ENCODE measurements at places on chromosomes 3 and 15.

DNA sequence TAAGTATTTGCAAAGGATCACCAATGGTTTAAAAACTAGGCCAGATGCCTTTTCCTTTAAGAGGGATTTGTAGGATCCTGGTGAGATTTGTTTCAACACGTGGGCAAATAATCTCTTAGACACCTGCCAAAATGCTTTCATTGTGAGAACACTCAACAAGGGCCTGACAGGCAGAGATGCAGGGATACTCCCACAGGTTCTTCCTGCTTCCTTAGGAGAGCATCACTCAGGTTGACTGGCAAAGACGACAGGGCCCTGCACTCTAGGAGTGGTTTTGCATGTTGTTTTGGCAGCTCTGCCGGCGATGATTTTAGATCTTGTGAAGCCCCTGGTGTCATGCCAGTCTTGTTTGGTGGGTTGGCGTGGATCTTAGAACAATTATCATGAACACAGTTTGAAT lies 184.5 kb downstream of the NR1D2 start:
- no peak for DNase-seq

DNA sequence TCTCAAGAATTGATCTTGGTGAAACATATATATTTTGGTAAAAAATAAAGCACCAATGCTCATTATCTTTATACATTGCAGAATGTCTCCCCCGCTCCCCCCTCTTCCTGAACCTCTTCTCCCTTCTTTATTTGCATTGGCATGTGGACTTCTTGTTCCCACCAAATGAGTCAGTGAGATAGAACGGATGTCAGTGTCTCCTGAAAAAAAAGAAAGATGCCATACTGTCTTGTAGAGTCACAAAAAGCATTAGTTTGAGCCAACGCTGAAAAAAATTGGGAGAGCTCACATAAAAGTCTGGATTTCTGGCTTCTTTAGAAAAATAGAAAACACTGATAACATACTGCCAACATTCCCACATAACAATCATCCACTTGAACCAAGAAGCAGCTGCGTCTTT lies 32.0 kb upstream of the STXBP5L start:
- DNase-seq: no peak

DNA sequence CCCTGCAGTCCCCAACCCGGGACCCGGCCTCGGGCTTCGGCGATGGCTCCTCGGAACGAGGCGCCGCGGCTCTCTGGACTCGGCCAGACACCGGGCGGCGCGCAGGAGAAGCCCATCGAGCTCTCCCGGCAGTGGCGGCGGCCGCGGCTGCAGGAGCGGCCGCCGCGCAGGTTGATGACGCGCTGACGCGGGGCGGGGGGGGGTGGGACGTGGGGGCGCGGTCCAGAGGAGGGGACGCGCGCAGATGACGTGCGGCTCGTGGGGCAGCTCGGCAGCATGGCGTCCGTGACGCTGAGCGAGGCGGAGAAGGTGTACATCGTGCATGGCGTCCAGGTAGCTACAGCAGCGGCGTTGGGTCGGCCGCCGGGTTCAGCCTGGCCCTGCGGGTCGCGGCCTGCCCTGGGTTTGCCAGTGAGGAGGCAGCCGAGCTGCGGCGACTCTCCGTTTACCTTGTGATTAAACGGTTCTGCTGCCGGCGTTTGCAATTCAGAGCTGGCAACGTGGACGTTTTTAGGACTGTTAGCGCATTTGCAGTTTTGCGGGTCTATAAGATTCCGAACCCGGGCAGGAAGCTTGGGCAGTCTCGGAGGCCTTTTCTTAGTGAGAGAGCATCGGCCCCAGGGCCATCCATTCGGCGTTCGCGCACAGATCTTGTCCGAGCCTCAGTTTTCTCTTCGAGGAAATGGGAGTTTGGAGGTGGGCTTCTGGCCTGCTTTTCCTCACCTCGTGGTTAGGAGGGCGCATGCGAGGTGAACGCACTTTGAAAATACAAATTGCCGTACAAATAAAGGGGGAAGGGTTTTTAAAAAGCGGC lies at the start of the genes EXOSC7 and ZDHHC3:
Gene EXOSC7, plus strand, starts transcription at position 243 of the 814 bp plus-strand sequence. Its CDS starts 34 bp downstream, at position 277.
Gene ZDHHC3, minus strand, starts transcription at position 173 of the 814 bp plus-strand sequence. CDS start 16,738 bp downstream, outside the sequence.
- DNase-seq: peak; percentile 84

DNA sequence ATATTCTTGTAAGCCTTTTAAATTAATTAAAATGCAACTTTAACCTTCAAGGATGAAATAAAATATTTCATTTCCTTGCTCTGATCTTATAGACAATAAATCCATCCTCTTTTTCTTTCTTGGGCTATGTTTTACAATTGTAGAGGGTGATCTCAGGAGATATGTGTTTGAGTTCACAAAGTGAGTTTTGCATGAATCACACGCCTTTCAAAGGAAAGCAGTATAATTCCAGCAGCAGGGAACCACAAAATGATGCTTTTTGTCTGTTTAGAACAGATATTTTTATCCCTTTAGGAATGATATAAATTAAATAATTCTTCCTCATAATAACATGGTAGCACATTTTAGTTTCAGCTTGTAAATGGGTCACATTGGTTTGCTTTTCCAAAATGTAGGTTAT lies 191.2 kb downstream of the SEMA6D start:
- DNase-seq: no peak

- no peak for DNase-seq
Measured at GRCh38 chr3:140143367-140144069, 208.5 kb downstream of the CLSTN2 start.

- no peak for DNase-seq
Measured at GRCh38 chr3:131835906-131836305, 198.9 kb downstream of the CPNE4 start.

DNA sequence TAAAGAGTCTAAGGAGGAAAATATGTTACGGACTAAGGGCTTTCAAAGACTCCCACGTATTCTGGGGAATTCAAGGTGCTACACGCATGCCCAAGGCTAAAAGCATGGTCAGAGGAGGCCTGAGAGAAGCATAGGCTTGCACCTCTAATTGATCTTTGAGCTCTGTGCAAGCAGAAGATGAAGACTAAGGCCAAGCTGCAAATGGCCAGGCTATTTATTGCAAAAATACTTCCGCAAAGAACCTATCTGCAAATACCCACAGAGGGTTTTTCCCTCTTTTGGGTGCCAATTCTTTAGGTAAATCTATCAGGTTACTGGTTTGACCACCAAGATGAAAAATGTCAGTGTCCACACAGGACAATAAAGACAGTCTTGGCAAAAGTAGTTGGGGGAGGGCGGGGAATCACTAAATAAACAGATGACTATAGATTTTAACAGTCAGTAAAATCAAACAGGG lies 119.5 kb downstream of the STAG1 start:
- no peak for DNase-seq

GRCh38 chr3:78140866-78141265 lies 1101.0 kb downstream of the ROBO2 start:
- no peak for DNase-seq

GRCh38 chr3:142282503-142282902 lies 57.1 kb upstream of the GK5 start:
- no peak for DNase-seq

GRCh38 chr3:29655015-29655747 lies 374.3 kb downstream of the RBMS3 start:
- no peak for DNase-seq

- no peak for DNase-seq
Measured at GRCh38 chr15:39354189-39354588, 226.7 kb upstream of the THBS1 start.

- no peak for DNase-seq
Measured at GRCh38 chr3:14397531-14397930, 4.9 kb upstream of the SLC6A6 start.

DNA sequence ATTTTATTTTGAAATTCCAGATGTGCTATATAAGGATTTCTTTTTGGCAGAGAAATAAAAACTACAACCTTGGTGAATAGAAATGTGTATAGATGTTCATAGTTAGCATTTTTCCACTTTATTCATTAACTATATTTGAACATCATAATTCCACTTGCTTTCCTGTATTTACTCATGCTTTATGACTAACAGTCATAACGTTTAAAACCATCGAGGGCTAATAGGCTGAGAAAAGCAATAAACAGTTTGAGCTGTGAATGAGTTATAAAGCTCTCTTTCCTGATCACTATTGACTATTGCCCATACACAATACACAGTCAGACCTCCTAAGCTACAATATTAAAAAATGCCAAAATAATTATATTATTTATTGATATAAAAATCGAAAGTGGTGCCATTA lies 502.1 kb upstream of the RASGRP1 start:
- no peak for DNase-seq

DNA sequence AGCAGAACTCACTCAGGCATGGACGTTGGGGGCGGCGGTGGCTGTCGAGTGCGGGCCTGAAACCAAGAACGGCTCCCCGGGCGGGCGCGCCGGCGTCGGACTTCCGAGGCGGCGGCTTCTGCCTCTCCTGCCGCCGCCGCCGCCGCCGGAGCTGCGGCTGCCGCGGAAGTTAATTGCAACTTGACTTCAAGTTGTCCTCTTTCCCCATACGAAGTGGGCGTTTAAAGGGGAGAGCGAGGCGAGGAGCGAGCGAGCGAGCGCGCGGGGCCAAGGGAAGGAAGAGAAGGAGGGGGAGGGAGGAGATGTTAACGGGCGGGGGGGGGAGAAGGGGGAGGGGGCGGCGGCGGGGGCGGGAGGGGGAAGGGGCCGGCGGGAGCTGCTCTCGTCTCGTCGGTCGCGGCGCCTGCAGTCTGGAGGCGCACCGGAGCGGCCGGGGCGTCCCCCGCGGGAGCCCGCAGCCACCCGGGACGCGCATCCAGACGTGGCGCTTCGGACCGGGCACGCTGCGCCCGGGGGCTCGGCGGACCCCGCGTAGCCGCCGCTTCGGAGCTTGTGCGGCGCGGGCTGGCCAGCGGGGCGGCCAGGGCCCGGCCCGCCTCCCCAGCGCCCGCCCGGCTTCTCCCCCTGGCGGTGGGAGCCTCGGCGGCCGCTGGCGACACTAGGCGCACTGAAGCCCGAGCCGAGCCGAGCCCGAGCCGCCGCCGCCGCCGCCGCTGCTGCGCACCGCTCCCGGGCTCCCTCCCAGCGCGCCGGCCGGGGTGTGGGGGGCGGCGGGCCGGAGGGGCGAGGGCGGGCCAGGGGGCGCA lies 19.7 kb upstream of the SATB1 start:
- DNase-seq: peak; percentile 79

DNA sequence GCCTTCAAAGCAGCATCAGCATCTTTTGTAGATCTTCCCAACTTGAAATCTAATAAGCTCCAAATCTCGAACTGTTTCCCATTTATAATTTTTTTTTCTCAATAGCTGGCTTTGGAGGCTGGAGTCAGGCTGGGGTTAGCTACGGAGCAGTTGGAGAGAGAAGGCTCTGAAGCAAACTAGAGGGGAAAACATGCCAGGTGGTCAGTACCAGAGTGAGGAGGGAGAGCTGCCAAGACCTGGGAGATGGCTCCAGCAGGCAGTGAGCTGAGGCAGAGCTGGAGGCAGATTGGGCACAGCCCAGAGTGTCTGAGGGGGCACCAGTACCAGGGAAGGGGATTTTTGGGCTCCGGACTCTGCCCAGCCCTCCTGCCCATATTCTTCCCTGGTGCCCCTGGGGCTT lies 311.2 kb downstream of the RPLP1 start:
- DNase-seq: no peak

- DNase-seq: no peak
Measured at GRCh38 chr3:171835116-171835515, 8.0 kb upstream of the TMEM212 start.

- DNase-seq: no peak
Measured at GRCh38 chr3:20904671-20905070, 718.7 kb upstream of the SGO1 start.

- DNase-seq: no peak
Measured at GRCh38 chr15:69657626-69658025, 205.0 kb downstream of the RPLP1 start.

DNA sequence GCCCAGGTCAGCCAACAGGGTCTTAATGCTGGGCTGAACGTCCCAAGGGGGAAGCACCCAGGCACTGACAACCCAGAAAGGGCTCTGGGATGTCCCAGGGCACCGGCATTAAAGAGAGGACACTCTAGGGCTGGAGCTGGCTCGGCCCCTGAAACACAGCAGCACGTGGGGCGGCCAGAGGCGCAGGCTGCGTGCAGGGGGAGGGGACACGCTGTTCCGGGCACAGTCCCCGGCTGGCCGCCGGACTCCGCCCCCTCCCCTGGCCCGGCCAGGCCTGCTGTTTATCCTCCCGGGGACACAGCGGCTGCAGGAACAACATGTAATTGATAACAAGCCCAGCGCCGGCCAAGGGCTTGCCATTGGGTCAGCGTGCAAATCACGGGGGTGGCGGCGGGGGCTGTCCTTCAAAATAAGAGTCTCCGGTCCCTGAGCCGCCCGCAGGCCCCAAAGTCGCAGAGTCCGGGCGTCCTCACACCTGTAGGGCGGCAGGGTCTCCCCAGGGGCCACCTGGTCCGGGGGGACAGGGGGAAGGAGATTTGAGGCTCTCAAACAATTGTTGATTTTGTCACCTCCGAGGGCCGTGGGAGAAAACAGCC lies 1.3 kb downstream of the KLF15 start:
- DNase-seq: no peak

DNA sequence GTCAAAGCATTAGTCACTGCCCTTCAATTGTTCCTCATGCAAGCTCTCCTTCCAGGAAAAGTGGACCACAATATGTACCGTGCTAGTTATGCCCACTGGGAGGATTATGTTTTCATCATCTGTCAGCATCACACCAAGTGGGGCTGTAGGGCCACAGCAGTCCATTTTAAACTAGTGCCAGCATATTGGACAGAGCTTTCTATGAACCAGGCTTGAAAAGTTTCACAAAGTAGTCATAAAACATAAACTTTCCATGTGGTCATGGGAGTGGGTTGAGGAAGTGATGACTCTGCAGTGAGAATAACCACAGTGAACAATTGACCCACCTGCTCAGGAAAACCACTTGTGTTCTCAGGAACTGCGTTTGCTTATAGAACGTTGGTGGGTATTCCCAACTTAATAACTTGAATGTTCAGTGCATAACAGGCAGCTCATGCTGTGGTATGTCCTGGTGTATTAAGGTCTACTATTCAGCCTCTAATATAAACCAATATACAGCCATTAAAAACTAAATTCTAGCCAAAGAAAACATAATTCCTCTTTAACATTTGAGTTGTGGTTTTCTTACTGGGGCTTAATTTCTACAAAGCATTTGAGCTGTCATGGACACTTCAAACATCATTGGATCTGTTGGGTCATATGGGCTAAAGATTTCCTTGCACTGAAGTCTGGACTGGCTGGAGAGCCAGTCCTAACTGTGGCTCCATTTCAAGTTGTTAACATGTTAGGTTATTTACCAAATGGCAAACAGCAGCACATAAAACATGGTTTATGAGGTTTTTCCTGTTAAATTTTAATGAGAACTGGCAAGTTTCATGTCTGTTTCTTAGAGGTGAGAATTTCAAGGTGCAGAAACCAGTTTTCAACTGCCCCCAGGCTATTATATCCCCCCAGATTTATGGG lies 274.1 kb downstream of the OTOL1 start:
- no peak for DNase-seq

Measured in activated naive CD4-positive, alpha-beta T cell (primary cell).